ENCODE measurements at places on chromosomes 12 and 14.

DNA sequence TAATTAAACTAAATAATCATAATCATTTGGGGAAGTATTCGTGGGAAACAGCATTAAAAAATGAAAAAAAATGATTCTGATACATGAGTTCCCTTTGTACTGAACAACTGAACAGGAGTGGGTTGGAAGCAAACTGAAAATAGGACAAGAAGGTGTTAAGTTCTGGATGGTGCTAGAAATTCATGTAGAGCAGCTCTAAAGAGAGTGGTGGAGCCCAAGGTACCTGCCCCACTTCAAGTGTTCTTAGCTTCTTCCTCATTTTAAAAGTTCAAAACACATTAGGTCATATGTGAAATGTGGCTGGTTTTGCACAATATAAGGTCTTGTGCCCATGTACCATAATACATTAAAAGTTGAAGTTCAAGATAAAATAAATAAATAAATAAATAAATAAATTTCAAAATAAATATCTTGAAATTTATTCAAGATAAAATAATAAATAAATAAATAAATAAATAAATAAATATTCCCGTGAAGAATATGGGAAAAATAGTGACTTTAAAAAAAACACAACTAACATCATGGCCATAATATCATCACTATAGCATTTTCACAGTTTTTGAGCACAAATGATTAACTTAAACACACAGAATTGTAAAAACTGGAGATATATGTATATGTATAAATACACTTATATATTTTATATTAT, 191.5 kb upstream of the PRKD1 start:
- DNase-seq: no peak

- no peak for DNase-seq
Measured at GRCh38 chr14:74634481-74634880, 22.4 kb upstream of the LTBP2 start.

DNA sequence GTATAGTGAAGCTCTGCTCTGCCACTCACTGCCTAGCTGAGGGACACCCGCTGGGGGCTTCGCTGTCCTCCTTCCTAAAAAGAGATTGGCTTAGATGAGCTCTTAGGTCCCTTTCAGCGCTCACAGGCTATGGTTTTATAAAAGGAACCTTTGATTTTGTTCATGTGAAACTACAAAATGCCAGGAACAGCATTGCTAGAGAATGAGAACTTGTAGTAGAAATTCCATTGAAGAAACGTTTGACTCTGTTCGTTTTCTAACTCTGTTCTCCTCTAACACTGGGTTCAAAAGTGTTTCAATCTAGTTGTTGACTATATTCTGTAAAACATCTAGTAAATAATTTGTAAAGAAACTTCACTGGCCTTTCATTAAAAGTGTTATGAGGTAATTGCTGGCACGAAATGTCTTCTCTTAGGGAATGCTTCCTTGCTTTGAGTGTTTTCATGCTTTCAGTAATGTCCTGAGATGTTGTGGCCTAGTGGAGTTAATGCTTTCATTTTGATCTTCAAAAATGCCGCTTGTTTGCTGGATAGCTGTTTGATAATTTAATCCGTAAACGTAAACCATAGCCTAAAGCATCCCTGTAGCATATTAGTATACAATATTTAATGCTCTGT, 1.6 kb downstream of the MARK3 start:
- DNase-seq: no peak

DNA sequence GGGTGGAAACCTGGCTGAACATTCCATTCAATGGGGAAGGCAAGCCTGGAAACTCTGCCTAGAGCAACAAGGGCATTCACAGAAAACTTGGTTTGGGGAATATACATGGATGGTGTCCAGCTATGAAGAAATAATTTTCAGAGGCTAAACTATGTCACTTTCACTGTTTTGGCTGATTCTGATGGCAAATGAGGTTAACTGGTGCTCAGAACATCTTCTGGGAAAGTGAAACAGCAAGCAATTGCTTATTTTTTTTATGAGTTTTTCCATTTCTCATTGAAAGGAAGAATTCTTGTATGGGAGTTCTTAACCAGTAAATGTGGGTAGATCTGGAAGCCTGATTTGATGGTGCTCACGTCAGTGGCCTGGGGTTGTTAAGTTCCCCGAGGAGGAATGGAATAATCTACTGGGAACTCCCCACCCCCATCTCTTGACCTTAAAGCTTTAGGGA, 132.8 kb upstream of the BTG1 start:
- DNase-seq: no peak

GRCh38 chr12:3350432-3350831, 140.6 kb upstream of the PRMT8 start:
- no peak for DNase-seq

All from NCI-H1436 treated with DMSO at 0.1 percent for 48 hours (cell line).